Activated CD4-positive, alpha-beta T cell treated with anti-CD3 and anti-CD28 coated beads, Interleukin-2, amount 50 U/mL, for 16 hours (primary cell): ENCODE measurements at places on chromosomes 2 and 18.
A peak's percentile ranks its signal among the peaks of the same experiment; 100 is the strongest.

GRCh38 chr2:237603718-237604362 is 13.3 kb upstream of the RAB17 start:
- peak; percentile 54 for DNase-seq

- no peak for DNase-seq
These were observed 121.4 kb upstream of the COL3A1 start for GRCh38 chr2:188852772-188853171.

GRCh38 chr2:189613077-189613636 is 32.6 kb upstream of the SLC40A1 start:
- no peak for DNase-seq

- no peak for DNase-seq
These were observed 67.8 kb upstream of the SLC4A10 start for GRCh38 chr2:161556440-161556839.

DNA sequence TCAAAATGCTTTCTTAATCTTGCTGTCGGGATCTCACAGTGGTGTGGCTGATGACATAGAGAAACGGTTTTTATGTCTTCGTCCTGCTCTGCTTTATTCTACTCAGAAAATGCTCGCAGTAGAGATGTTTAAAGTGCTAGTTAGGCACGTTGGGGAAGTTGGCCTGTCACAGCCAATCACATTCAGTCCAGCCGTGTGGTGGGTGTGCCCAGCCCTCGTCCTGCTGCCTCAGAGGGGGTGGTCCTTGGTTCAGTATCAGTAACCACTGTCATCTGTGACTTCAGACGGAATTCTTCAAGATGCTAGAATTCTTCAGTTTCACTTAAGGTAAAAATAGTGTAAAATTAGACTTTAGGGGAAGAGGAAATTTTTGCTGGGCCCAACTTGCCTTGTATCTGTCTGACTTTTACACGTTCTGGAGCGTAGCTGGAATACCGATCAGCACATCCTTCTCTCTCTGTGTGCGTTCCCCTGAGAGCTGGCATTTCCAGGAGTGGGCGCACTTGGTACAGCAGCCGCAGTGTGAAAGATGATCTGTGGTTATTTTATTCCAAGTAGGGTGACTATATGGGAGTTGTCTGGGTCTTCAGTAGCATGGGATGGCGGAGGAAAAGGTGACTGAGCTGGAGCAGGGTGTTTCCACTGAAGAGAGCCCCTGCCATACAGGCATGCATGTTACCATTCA is 18.5 kb downstream of the TRAF3IP1 start:
- DNase-seq = no peak

GRCh38 chr2:182186132-182186735 is 200.6 kb downstream of the PPP1R1C start:
- DNase-seq = peak; percentile 37

DNA sequence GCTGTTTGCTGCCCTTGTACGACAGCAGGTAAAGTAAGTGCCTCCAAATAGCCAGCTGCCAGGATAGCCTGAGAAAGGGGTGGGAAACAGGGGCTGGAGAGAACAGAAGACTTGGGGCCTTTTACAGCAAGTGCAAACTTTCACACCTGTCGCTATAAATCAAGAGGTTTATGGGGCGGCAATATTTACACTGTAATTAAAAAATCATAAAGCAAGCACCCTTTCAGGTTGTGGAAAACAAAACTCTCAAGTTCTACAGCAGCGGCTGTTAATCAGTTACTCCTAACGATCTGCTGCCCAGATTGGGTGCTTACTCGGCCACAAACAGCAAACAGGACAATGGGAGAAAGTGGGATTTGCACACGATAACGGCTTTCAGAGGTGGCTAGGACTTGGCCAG is 359.5 kb upstream of the ETAA1 start:
- DNase-seq = no peak

DNA sequence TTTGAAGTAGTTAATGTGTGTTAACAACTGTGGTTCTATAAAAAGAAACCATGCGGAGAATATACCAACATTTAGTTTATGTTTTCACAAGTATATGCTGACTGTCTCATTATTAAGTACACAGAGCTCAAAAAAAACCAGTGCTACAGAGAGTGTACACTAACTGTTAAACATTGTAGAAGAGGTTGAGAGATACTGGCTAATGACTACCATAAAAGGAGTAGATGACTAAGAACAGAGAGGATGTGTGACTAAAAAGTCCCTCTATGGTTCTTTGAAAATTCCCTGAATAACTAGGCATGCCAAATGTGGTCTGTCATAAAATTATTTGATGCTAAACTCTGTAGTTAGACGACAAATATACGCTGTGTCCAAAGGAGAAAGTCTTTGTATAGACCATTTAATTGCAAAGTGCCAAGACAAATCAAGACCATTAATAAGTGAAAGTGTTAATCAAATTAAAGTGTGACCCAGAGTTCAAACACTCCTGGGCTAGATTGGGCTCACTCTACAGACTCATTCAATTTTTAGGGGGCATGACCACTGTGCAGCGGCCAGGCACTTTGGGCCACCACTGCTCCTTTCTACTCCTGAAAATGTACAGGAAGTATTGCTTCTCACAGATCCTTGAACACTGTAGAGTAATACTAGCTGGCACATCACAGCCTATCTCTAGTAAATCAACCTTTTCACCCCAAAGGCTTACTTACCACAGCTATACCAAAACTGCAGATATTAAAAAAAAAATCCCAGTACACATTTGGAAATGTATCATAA is 45.1 kb upstream of the SERTAD2 start:
- peak; percentile 91 for DNase-seq

DNA sequence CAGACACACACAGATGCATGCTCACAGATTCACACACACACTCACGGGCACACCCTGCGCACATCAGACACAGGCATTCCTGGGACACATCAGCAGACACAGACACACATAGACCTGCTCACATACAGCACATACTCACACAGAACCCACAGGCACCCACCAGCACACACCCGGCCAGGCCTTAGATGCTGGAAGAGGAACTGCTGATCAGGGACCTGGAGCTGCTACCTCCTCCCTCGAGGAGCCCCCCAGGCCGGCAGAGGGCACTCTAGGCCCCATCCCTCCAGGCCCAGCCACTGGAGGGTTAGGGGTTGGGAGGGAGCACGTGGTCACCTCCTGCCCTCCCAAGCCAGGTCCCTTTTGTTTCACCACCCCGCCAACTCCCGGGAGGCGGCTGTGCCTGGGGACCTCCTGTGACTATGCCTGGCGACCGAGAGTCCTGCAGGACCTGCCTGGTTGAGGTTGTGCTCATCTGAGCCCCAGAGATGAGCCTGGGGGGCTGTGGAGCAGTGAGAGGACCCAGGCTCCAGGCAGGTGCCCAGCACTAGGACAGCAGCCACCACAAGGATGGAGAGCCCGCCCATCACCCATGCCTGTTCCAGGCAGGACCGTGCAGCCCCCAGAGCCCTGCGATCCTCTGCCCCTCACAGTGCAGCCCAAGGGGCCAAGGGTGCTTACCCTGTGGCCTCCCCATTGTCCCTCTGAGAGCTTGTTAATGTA is 21.0 kb upstream of the PTMA start:
- peak; percentile 67 for DNase-seq

DNA sequence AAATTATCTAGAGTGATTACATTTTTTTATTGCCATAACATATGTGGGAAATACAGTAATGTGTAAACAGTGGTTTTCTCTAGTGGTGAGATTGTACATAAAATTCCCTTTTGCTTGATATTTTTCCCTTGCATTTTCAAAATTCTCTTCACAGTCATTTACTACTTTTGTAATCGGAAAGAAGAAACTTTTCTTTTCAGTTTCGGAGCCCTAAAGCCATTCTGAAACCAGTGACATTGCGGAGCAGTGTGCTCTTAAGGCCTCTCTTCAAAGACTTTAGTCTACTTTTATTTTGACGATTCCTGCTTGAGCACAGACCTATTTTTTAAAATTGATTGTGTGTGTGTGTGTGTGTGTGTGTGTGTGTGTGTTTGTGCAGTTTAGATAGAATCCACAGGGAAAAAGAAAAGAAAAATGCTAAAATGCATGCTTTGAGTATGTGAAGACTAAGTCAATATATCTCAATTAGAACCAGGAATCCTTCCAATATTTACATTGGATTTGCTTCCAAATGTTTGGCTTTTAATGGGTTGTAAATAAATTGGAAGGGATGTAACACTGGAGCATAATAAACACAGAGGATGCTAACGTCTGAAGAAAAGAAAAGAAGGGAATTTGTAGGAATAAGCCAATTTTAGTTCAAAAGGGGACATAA is 357.4 kb downstream of the RND3 start:
- DNase-seq = no peak

- no peak for DNase-seq
These were observed 157.0 kb downstream of the NYAP2 start for GRCh38 chr2:225556461-225556860.

- DNase-seq = no peak
These were observed 65.2 kb downstream of the CIB4 start for GRCh38 chr2:26575836-26576564.

- DNase-seq = peak; percentile 75
These were observed 67.9 kb downstream of the DGKD start for GRCh38 chr2:233422050-233422639.

- no peak for DNase-seq
These were observed 1.8 kb downstream of the MPV17 start for GRCh38 chr2:27320958-27321543.

GRCh38 chr2:207796585-207797350 is 27.1 kb upstream of the FZD5 start:
- DNase-seq = no peak

DNA sequence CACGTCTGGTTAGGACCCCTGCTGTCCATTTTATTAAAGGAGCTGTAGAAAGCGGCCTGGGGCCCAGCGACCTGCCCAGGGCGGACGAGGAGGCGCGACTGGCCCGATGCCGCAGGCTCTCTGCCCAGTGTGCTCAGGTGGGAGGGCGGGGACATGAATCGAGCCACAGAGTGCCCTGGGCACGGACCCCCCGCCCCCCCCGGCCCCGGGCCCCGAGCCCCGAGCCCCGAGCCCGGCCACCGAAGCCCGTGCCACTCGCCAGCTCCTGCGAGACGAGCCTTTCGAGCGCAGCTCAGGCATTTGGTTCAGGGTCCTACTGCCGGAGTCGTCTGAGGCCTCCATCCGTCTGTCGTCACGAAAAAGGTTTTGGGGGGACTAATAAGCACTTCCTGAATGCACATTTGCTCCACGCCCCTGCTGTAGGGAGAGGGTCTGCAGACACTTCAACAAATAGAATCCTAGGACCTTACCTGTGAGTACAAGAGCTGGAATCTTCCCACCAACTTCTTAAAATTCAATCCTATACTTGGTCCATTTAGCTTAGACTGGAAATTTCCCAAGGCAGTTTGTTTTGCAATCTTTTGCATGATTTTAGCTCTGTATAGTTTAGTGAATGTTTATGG is 602 bp upstream of the ADAM17 start:
- peak; percentile 30 for DNase-seq

DNA sequence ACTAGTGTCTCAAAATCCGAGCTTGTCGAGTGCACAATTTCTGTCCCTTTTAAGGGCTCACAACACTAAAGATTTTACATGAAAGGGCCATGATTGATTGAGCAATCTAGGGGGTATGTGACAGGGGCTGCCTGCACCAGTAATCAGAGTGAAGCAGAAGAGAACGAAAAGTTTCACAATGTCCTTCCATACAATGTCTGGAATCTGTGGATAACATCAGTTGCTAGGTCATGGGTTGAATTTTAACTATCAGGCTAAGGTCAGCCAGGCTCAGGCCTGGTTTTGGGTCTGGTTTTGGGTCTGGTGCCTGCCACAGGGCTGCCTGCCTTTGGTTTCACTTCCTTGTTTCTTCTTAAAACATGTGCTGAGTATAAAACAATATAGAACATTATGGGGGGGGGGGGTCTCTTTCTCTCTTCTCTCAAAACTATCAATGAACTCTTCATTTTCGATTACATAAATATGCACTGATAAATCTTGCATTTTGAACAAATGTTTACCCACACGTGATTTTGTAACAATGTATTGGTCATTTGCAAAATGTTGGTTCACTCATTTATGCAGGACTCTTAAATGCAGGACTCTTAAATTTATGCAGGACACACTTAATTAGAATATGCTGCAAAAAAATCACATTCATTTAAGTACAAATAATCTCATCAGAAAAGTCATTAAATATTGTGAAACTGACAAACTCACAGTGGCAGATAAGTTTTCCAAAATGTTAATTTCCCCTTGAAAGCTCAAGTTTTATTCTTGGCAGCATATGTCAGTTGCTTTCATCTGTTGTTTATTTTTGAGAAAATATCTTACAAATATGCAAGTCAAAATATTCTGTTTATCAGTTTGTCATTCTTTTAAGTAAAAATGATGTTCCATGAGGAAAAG is 290.5 kb upstream of the KYNU start:
- DNase-seq = no peak

- DNase-seq = no peak
These were observed 55.1 kb downstream of the SP100 start for GRCh38 chr2:230471074-230471473.
